ENCODE measurements at places on chromosomes 11 and 22.
A peak's percentile ranks its signal among the peaks of the same experiment; 100 is the strongest.

DNA sequence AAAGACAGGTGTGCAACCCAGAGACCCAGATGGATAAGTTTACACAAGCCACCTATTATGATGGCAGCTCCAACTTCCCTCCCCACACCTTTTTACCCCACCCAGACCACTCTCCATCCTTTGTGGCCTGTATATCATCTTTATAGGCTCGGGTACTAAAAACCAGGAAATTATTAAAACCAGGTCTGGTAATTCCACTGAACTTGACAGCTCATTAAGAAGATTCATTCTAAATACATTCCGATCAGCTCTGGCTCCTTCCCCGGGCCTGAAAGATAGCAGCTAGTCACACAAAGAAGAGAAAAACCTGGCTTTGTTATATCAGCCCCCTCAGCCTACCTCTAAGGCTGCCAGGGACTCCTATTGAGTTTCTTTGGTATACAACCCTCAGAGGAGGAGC, 67.9 kb upstream of the API5 start:
- no peak for DNase-seq

- no peak for DNase-seq
Observed at GRCh38 chr11:63558459-63559157, 4.6 kb downstream of the PLAAT2 start.

DNA sequence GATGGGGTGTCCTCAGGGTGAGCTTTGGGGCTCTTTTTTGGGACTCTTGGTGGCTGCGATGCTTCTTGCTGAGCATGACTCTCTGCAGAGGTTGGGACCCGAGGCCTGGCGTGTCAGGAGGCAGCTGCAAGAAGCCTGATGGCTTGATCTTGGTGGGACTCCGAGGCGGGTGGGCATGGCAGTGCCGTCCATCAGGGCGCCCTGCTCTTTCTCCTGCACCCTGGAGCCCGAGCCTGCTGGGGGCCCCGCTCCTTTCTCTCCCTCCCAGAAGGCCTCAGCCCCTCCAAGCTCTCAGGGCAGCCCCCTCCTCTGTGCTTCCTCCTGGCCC, 432.7 kb downstream of the TBC1D22A start:
- peak; percentile 40 for DNase-seq

- no peak for DNase-seq
Observed at GRCh38 chr11:122202161-122202950, 86.3 kb upstream of the BLID start.

- no peak for DNase-seq
Observed at GRCh38 chr22:48553119-48553518, 1274.6 kb downstream of the BRD1 start.

- no peak for DNase-seq
Observed at GRCh38 chr11:118226296-118226695, 1.5 kb upstream of the JAML start.

GRCh38 chr11:33040033-33040861, 875 bp downstream of the TCP11L1 start:
- no peak for DNase-seq

DNA sequence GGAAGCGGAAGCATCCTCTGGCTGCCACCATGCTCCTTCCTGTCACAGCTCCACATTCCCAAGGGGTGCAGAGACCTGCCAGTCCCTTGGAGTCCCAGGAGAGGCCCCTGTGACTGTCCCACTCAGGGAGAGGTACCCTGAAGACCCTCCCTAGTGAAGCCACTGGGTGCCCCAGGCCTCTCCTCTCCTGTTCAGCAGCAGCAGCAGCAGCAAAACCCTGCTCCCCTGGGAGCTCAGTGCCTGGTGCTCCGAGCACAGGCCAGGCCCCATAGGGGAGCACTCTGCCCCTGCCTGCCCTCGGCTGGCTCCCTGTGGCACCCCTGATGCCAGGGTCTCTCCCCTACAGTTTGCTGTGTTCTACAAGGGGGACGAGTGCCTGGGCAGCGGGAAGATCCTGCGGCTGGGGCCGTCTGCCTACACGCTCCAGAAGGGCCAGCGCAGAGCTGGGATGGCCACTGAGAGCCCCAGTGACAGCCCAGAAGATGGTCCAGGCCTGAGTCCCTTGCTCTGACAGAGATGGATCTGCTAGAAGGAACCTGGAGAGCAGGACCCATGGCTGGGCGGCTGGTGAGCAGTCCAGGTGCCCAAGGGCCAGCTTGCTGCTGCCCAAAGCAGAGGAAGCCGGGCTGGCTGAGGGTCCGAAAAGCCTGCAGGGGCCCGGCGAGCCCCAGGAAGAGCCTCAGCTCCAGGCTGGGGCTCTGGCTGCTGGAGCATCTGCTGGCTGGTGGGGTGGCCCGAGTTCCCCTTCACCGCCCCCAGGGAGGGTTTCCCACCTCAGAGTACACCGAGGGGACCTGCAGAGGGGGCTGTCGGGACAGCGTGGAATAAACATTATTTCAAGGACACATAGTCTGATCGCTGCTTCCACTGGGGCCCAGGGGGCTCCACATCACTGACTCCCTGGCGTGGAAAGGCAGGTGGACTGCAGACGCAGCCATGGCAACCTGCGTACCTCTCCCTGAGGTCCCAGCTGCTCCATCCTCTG, 21.3 kb downstream of the TRMU start:
- DNase-seq = peak; percentile 35

DNA sequence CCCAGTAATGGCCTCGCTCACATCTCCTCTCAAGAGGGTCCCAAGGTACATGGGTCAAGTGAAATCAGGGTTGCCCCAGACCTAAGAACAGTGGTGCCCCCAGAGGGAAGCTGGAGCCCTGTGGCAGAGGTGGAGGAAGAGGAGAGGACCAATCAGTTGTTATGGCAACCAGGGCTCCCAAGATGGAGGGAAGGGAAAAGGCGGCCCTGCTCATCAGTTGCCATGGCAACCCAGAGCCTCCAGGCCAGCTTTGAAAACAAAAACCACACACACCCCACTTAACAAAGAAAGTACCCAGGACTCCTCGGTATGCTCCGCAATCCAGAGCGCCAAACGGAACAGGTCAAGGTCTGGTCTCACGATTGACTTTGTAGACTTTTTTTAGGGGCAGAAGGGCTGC, 53.5 kb upstream of the SLC35C1 start:
- DNase-seq = no peak

- DNase-seq = no peak
Observed at GRCh38 chr22:17407643-17408042, 38.4 kb downstream of the CECR2 start.

DNA sequence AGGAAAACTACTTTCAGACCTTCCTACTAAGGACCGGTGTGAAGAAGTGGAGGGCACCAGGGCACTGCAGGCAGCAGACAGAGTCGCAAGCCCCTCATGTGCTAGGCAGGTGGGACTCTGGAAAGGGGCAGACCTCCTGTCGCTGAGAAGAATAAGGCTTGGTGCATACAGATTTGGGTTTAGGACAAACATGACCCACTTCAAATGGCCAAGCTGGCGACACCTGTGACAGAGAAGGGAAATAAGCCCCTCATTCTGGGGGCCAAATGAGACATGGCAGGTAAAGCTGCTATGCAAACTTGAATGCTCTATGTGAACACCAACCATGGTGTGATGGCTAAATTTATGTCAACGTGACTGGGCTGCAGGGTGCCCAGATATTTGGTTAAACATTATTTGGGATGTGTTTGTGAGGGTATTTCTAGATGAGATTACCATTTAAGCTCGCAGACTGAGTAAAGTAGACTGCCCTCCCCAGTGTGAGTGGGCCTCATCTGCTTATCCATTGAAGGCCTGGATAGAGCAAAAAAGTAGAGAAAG, 112.4 kb upstream of the PITPNB start:
- DNase-seq = no peak

DNA sequence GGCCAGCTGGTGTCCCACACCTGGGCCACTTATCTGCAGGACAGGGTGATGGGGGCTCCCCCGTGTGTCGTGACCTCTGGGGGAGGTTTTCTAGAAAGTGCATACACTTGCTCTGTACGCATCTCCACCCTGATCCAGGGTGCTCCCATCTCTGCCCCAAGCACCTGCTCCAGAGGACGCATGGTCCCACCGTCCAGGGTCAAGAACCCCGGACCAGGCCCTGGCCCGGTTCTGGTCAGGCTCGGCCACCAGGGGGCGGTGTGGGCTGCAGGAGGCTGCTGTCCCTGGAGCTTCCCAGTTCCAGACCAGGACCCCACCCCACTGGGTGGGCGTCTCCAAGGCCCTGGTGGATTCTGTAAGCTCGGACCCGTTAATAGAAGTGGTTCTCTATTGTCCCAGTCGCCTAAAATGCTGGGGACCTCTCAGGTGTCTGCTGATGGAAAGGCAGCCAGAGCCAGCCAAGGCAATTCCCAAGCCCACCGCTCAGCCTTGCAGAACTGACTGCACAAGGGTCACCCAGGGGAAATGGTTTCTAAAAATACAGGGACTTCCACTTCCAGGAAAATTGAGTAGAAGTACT, 34.7 kb upstream of the SEPTIN5 start:
- DNase-seq = peak; percentile 88

DNA sequence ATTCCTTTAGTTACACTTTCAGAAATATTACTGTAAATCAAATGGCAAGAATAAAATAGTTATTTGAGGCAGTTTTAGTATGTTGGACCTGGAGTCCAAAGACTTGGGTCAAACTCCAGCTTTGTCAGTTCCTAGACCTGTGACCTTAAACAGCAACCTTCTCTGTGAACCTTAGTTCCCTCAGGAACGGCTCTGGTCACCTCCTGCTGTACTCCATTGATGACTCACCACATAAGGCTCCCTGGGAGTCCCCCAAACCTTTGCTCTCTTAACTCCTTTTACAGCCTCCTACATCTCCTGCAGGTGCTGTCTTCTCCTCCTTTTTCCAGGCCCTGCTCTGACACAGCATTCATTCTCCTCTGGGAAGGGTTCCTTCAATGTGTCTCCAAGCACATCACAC, 29.1 kb downstream of the LIMK2 start:
- no peak for DNase-seq

DNA sequence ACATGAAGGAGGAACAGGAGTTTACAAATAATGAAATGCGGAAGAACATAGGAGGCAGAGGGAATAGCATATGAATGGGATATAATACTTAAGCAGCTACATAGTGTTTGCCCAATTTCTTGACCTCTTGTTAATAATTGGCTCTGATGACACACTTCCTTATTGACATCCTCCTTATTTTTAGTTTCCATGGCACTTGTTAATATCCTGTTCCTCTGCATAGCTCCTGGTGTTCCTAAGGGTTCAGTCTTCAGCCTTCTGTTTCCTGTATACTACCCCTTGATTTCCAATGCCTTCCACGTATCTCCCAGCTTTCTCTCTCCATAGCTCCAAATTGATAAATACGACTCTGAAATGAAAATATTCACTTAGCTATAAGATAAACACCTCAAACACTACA, 663.8 kb upstream of the API5 start:
- no peak for DNase-seq

- DNase-seq = no peak
Observed at GRCh38 chr11:35139722-35140282, 831 bp downstream of the CD44 start.

DNA sequence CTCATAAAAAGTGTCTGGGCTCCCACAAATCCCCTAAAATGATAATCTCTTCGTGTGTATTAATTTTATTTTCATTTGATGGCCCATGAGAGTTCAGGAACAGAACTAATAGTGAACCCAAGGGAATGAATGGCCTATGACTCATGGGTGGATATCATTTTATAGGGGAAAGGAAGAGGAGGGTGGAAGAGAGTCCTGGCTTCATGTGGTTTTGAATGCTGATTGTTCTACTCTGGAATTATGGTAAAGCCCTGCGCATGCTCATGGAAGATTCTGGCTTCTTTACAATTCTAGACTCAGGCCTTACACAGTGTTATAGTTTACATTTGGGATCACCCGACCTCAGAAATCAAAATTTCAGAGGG, 35.2 kb downstream of the MAML2 start:
- DNase-seq = no peak

- no peak for DNase-seq
Observed at GRCh38 chr22:20135806-20136602, 4.4 kb downstream of the ZDHHC8 start.

DNA sequence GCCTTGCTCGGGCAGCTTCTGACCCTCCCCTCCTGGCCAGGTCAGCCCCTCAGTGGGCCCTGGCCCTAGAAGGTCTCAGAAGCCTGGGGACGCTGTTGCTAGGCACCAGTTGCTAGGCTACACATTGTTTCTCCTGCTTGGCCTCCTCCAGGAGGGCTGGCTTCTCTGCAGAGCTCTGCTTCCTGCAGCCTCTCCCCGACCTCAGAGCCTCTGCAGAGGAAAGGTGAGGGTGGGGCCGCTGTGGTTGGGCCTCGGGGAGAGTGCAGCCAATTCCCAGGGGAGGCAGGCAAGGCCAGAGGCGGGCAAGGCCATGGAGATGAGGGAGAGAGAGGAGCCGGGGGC, 27.6 kb upstream of the LRRC10B start:
- DNase-seq = no peak

- DNase-seq = no peak
Observed at GRCh38 chr11:12219757-12220156, 109.4 kb downstream of the MICAL2 start.

GRCh38 chr11:118606157-118606843, 1.1 kb upstream of the PHLDB1 start:
- DNase-seq = no peak

DNA sequence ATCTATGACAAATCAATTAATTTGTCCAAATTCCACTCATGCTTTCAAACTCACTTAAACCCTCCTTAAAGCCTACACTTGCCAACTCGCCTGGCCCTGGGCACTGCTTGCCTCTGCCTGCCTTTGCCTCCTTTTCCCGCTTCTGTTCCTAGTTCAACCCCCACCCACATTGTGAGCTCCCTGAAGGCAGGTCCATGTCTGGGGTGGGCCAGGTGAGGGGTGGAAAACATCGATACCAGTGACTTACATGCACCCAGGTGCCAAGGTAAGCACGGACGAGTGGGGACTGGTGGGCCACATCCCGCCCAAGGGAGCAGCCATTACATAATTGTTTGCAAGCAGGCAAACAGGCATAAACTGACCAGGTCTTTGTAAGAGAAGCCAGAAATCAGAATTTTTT, 146.2 kb downstream of the ST3GAL4 start:
- DNase-seq = peak; percentile 49

DNA sequence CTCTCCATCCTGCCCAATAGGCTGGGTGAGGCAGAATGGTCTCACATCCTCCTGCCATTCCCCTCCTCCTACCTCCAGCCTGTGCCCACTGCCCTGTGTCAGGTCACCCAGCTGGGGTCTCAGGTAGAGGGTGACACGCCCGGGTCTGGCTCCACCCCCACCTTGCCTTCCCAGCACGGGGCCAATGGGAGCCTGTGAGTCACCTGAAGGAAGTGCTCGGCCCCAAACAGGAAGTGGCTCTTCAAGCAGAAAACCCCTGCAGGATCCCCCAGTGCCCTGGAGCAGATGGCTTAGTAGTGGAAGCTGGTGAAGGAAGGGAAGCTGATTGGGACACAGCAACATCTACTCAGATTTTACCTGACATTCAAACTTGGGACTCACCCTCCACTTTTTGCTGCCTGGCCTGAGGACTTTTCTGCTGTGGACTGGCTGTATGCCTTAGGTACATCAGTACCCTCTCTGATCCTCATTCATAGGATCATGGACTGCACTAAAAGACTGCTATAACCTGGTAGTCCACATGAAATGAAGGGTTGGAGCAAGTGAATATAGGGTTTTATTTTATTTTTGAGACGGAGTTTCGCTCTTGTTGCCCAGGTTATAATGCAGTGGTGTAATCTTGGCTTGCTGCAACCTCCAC, 33.4 kb downstream of the GDPD5 start:
- no peak for DNase-seq

All from aorta (tissue), 5 donors.